ENCODE measurements at places on chromosomes 1 and 21. TPM values are rescaled to one million over a fixed set of nuclear protein-coding genes. Genes with fewer than 3 reads are reported as not detected.

Gene MTHFR
- 87.4 TPM for total RNA-seq

Gene PRAMEF17
- total RNA-seq = not detected

Gene LCE1D
- not detected for total RNA-seq

Gene OR2L8
- total RNA-seq = not detected

Gene CD1E
- not detected for total RNA-seq

Gene TNFRSF8
- not detected for total RNA-seq

Gene ECM1
- 7.7 TPM for total RNA-seq

Gene PLA2G2F
- total RNA-seq = not detected

Gene ZNF436
- 32.6 TPM for total RNA-seq

Gene CDC42SE1
- 29.8 TPM for total RNA-seq

Gene ELF3
- 0.17 TPM for total RNA-seq

Gene FCGR2B
- total RNA-seq = not detected

Gene RGSL1
- total RNA-seq = not detected

Gene AMY2A
- total RNA-seq = not detected

Gene GUCA2A
- total RNA-seq = not detected

Gene ANKRD35
- total RNA-seq = 4.5 TPM

Gene GSTM2
- total RNA-seq = 28.2 TPM

Gene ANKRD34A
- 0.26 TPM for total RNA-seq

Gene PRDM16
- total RNA-seq = 1.8 TPM

Gene LY9
- total RNA-seq = not detected

Gene FCRL2
- not detected for total RNA-seq

Gene NKAIN1
- total RNA-seq = under 0.01 TPM

Gene LINGO4
- total RNA-seq = not detected

Gene NBPF9
- total RNA-seq = 23.9 TPM

Gene A3GALT2
- not detected for total RNA-seq

Gene FCRL5
- total RNA-seq = not detected

Gene TPTE
- total RNA-seq = not detected
